EL (cell line): ENCODE measurements at places on chromosomes 6 and 20.
A peak's percentile ranks its signal among the peaks of the same experiment; 100 is the strongest.

DNA sequence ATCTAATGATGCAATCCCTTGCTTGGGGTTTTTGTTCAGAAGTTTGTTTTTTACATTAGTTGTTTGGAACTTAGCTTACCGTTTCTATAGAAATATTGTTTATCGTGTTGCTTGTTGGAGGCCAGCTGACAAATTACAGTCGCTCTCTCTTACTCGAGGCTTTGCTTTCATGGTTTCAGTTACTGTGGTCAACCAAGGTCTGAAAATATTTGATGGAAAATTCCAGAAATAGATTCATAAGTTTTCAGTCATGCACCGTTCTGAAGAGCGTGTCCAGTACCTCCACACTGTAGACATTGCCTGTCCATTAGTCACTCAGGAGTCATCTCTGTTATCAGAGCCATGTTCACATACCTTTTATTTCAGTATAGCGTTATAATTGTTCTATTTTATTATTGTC, 47.9 kb downstream of the DEK start:
- DNase-seq, result peak; percentile 80

- DNase-seq, result no peak
Measured at GRCh38 chr6:151392427-151392826, 1.1 kb upstream of the ZBTB2 start.

- DNase-seq, result peak; percentile 43
Measured at GRCh38 chr6:37653933-37654565, 43.6 kb downstream of the MDGA1 start.

- DNase-seq, result no peak
Measured at GRCh38 chr6:170193326-170193821, 97.5 kb downstream of the DLL1 start.

DNA sequence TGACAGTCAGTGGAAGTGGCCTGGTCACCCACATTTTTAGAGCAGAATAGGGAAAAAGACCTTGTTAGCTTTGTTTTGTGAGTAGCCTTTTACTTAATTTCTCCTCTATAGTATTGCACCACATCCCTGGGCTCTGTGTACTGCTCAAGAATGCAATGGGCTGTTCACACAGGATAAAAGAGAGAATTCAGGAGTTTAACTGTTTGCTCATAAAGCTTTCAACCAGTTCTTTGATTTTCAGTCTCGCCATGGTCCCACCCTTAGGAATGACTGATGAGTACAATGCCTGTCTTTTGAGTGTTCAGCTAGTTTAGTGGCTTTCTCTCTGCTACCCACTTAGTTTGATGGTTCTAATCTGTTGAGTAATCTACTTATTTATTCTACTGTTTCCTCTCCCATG, 129.7 kb downstream of the PLG start:
- DNase-seq, result no peak

GRCh38 chr6:36657271-36657670, 21.2 kb upstream of the CDKN1A start:
- DNase-seq, result no peak

DNA sequence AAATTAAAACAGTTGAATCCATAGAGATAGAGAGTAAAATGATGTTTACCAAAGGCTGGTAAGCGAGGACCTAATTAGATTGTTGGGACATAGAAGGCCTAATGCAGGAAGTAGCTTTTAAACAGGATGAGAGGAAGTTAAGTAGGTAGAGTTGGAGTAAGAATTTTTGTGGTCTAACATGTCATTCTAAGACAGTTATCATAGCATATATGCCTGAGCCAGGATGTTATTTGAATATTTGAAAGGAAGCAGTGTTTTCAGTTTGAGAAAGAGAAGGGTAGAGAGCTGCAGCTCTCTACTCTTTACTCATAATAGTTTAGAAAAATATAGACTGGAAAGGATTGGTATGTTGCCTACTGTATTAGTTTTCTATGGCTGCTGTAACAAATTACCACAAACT, 121.6 kb downstream of the MEI4 start:
- DNase-seq, result no peak

GRCh38 chr20:51487565-51488268, 54.8 kb downstream of the NFATC2 start:
- DNase-seq, result peak; percentile 84

DNA sequence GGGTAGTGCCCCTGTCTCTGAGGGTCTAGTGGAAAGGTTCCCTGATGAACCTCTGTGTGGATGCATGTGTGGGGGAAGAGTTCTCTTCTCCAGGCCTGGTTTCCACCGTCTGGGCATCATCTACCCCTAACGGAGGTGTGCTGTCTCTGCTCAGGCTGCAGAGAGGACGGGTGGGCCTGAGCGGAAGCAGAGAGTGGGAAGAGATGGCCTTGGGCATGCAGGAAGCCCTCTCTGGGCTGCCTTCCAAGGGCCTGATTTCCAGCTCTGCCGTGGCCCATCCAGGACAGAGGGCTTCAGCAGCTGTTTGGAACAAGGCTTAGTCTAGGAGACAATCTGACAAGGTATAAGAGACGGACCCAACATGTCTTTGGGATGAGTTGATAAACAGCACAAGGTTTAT, 220.1 kb upstream of the DTNBP1 start:
- no peak for DNase-seq

- no peak for DNase-seq
Measured at GRCh38 chr20:50895111-50895830, 36.0 kb downstream of the ADNP start.

GRCh38 chr6:15810618-15811017, 147.8 kb upstream of the DTNBP1 start:
- DNase-seq, result no peak

- peak; percentile 95 for DNase-seq
Measured at GRCh38 chr6:77292564-77293546, 170.4 kb downstream of the HTR1B start.

GRCh38 chr6:2911171-2911570, 8.1 kb upstream of the SERPINB9 start:
- no peak for DNase-seq

DNA sequence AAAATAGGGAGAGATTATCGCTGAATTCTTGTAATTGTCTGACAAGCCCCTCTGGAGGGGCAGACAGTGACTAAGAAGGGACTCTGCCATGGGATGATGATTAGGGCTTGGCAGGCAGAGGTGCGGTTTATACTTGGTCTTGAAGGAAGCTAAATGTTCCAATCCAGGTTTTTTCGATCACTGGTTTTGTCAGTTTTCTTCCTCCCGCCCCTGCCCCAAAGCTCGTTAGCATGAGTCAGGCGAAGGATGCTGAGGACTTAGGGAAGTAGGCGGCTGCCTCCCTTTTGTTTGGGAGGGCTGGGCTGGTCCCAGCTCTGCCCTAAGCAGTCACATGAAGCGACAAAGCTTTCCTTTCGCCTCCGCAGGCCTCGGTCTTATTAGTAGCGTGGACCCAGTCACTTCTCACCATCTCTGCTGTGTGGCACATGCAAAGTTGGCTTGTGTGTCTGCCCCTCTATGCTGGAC, 314.2 kb downstream of the CDC5L start:
- DNase-seq, result peak; percentile 65

DNA sequence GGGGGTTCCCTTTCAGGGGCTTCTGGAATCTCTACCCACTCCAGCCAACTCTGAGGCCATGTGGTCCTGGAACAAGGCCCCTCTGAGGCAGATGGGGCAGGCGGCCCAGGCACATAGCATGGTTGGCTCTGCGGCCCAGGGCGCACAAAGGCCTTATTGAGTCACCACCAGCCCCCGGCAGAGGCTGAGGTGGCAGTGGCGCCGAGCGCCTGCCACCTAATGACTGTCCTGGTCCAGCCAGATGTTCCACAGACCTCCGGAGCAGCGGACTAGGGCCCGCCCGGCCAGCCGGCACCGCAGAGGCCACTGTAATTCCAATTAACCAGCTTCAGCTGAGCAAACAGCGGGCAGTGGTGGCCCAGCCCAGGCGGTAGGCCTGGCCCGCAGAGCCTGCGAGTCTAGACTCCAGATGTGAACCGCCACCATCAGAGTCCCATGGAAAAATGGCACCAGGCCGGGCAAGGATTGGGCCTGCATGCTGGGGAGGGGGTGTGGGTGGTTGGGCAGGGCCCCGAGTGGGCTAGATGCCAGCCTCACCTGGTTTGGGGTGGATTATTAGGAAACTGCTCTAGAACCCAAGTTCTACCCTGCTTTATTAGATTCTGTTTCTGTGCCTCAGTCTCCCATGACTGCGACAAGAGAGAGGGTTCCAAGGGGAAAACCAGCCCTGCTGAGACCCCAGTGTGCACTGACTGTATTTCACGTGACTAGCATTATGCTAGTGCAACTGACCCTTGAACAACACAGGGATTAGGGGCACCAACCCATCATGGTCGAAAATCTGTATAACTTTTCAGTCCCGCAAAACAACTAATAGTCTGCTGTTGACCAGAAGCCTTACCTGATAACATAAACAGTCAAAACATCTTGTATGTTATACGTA, 34.1 kb upstream of the ID1 start:
- DNase-seq, result peak; percentile 74

GRCh38 chr20:41064377-41064776, 35.8 kb downstream of the TOP1 start:
- no peak for DNase-seq

DNA sequence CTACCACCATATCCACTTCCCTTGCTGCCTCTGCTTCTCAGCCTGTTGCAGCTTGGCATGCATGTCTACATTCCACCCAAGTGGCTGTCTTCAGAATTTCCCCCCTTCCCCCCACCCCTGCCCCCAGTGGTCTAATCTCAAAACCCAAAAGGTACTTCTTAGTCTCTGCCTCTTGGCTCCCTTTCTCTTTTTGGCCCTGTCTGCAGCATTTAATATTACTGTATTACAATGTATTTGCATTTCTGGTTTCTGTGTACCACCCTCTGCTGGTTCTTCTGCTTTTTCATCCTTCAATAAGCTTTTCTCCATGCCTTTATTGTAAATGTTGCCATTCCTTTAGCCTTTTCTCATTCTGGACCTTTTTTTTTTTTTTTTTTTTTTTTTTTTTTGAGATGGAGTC, 43.0 kb downstream of the RPRD1B start:
- no peak for DNase-seq

- DNase-seq, result no peak
Measured at GRCh38 chr20:13392391-13392790, 171.3 kb downstream of the ISM1 start.

GRCh38 chr6:21741221-21742109, 147.9 kb downstream of the SOX4 start:
- no peak for DNase-seq

- no peak for DNase-seq
Measured at GRCh38 chr6:169170583-169170955, 83.1 kb downstream of the THBS2 start.

- no peak for DNase-seq
Measured at GRCh38 chr20:63098195-63098810, 91.5 kb upstream of the BHLHE23 start.

GRCh38 chr6:106316375-106316766, 9.2 kb downstream of the ATG5 start:
- DNase-seq, result no peak

GRCh38 chr20:63297796-63298572, 5.0 kb downstream of the COL20A1 start:
- no peak for DNase-seq

- DNase-seq, result peak; percentile 91
Measured at GRCh38 chr20:23641936-23642751, 4.4 kb upstream of the CST3 start.

- DNase-seq, result no peak
Measured at GRCh38 chr6:84549917-84550316, 214.5 kb downstream of the TBX18 start.

DNA sequence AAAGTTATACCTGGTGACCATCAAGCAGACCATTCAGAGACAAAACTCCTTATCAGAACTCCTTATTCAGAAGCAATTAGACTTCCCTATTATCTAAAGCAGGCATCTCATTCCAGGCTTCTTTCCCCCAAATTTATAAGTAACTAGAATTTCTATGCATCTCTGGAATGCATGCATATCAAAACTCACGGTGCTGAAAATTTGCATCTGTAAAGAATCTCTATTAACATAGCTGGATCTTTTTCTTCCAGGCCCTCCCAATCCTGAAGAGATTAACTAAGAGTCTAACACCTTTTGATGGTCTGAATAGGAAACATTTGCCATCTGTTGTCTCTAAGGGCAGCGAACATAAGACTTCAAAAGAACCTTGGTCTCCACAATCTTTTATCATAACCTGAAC, 22.8 kb upstream of the SLC52A3 start:
- DNase-seq, result no peak

GRCh38 chr6:5028921-5029320, 25.1 kb upstream of the RPP40 start:
- no peak for DNase-seq

GRCh38 chr6:168289571-168289962, 30.0 kb downstream of the DACT2 start:
- no peak for DNase-seq

DNA sequence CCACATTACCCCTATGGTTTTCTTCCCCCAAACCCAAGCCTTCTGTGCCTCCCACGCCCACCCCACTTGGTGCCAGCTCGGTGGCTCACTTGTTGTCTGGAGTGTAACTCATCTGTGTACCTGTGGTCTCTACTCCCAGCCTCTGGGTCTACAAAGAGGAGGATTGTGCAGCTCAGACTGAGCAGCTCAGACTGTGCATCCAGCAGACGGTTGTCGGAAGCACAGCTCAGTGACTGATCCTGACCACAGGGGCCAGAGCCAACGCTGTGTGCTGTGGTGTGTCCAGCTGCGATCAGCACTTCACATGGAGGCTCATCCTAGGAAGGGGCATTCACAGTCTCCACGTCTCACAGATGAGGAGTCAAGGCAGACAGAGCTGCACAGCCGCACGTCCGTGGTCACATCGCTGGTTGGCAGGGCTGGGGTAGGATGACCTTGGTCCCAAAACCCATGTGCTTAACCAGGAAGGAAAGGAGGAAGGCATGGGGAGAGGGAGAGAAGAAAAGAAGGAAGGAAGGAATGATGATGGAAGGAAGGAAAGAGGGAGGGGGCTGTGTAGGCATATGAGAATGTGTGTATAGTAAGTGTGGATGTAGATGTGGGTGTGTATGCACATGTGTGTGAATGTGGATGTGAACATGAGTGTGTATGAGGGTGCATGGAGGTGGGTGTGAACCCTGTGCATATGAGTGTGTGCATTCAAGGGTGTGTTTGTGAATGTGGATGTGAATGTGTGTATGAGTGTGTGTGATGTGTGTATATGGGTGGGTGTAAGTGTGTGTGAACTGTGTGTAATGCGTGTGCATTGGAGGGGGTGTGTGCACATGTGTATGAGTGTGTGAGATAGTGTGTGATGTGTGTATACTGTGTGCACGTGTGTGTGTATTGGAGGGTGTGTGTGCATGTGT, 28.2 kb upstream of the STX16 start:
- DNase-seq, result no peak
